Activated CD8-positive, alpha-beta memory T cell treated with anti-CD3 and anti-CD28 coated beads, Interleukin-2, amount 10 ng/mL, durations not matched to agents 7 days and 5 days (primary cell): ENCODE measurements at places on chromosomes 13 and 19.

DNA sequence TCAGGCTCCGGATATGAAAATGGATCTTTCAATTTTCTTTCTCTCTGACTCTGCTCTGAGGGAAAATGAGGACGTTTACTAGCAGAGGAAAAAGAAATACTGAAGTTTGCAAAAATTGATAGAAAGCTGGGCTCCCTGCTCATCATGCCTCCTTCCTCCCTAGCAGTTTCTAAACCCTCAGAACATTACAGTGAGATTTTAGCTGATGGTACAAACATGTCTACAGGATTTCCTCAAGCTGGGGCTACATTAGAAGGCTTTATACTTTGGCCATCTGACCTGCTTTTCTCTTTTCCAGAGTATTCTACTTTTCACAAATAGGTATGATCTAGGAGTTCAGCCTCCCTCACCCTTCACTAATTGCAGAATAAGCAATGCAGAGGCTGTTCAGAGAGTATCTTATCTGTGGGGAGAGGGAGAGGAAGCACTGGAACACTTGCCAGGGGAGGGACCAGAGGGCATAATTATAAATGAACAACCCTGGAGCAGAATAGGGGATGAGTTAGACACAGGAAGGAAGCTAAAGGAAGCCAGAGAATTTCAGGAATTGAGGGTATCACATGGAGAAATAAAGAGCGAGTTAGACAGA lies 30.0 kb downstream of the CEACAM1 start:
- DNase-seq, result no peak

GRCh38 chr19:43519436-43520088 lies 7.4 kb downstream of the ETHE1 start:
- peak; percentile 81 for DNase-seq

DNA sequence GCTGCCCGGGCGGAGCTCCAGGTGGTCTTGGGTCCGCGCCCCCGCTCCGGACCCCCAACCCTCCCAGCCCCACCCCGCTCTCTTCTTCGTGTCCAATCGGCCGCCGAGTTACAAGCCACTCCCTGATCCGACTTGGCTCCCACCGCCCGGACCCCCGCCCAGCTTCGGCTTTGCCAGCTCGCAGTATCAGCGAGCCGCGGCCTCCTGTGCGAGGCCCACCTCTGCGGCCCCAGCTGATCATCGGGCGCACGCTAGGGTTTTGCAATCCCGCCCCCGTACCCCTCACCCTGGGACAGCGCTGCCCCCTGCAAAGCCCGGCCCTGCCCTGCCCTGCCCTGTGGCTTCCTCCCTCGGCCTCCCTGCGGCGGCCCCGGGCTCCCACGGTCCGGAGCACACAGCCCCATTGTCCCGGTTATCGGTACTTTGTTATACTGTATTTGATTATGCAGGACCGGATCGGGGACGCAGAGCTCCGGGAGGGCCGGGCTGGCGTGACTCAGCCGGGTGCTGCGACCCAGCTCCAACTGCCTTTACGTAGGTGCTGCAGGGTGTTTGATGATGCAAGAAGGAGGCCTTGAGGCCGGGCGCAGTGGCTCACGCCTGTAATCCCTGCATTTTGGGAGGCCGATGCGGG lies 598 bp upstream of the LPAR2 start:
- DNase-seq, result peak; percentile 62

GRCh38 chr13:97441368-97441767 lies 7.4 kb downstream of the RAP2A start:
- no peak for DNase-seq

DNA sequence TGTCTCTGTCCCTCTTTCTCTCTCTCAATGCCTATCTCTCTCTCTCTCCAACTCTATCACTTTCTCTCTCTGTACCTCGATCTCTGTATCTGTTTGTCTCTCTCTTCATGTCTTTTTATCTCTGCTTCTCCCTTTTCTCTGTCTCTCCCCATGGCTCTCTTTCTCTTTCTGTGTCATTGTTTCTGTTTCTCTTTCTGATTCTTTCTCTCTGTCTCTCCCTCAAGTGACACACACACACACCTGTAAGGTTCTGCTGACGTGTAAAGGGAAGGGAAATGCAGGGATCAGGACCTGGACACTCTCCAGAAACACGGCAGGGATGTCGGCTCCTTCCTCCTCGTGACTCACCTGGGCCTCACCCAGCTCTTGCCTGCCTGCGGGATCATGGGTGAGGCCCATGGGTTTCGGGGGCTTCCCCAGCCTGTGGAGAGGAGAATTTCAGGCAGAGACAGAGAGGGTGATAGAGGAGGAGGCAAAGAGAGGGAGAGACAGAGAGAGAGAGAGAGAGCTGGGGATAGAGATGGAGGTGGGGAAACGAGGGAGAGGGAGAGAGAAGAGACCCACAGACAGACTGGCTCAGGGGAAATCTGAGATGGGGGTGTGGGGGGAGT lies 5.4 kb upstream of the PLAUR start:
- DNase-seq, result no peak

DNA sequence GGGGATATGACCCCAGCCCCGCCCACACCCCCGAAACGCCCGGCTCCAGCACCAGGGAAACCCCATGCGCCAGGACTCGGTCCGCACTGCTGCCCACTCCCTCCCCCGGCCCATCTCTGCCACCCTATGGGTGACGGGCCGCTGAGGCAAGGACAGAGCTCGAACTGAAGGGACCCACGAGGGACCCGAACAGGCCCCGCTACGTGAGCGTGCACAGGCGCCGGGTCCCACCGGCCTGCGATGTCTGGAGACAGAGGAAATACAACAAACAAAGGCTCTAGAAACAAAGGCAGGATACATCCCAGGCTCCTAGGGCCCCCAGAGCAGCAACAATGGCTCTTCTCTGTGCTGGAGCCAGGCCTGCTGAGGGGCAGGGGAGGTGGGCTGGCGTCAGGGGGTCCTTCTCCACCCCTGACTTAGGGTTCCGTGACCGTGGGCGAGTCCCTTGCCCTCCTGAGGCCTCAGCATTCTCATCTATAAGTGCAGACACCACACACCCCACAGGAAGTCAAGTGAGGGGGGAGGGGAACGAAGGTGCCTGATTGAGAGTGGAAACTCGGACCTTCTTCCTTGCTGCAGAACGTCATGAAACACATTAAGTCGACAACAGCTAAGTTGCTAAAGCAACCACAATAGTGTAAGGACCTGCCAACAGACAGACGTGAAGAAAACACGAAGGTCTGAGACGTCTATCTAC lies 3.1 kb downstream of the ABHD17A start:
- peak; percentile 92 for DNase-seq

DNA sequence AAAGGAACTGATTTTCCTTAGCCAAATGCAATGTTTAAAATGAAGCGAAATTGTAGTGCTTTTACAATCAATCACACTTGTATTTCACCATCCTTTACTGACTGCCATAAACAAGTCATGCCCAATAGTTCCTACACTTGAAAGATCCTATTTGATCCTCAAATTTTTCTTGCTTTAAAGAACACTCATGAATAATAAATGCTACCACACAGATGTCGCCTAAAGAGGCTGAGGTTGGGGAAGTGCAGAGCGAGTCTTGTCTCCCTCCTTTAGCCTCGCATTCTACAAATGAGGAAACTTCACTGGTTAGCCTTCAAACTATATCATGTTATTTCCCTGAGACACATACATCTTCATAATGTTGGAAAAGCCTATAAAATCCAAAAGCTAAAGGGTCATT lies 18.7 kb upstream of the AMER2 start:
- no peak for DNase-seq

GRCh38 chr13:31242367-31242766 lies 42.6 kb downstream of the B3GLCT start:
- no peak for DNase-seq

GRCh38 chr19:4099041-4099764 lies 24.7 kb downstream of the MAP2K2 start:
- DNase-seq, result no peak

GRCh38 chr13:49585220-49586157 lies at the start of gene RCBTB1:
TSS of gene RCBTB1 (minus strand) at chr13:49585558. CDS start at chr13:49567279, 18,279 bp downstream.
- DNase-seq, result peak; percentile 76

- no peak for DNase-seq
These were observed 27.4 kb downstream of the STARD13 start for GRCh38 chr13:33257841-33258807.

DNA sequence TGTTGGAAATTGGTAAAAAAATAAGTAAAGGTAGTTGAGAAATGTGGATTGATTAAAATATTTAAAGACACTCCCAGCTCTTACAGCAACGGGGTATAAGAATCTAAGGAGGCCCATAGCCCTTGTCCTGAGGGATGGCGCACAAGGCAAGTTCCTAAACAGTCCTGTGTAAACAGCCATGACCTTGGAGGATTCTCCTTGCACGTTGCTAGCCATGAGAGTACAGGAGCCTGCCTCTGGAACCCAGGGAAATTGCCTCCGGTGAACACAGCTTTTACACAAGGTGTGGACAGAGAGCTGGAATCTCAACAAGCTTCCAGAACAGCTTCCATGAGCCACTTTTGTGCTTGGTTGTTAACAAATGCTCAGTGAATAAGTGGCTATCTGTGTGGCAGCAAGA lies 378.2 kb downstream of the FOXO1 start:
- no peak for DNase-seq

DNA sequence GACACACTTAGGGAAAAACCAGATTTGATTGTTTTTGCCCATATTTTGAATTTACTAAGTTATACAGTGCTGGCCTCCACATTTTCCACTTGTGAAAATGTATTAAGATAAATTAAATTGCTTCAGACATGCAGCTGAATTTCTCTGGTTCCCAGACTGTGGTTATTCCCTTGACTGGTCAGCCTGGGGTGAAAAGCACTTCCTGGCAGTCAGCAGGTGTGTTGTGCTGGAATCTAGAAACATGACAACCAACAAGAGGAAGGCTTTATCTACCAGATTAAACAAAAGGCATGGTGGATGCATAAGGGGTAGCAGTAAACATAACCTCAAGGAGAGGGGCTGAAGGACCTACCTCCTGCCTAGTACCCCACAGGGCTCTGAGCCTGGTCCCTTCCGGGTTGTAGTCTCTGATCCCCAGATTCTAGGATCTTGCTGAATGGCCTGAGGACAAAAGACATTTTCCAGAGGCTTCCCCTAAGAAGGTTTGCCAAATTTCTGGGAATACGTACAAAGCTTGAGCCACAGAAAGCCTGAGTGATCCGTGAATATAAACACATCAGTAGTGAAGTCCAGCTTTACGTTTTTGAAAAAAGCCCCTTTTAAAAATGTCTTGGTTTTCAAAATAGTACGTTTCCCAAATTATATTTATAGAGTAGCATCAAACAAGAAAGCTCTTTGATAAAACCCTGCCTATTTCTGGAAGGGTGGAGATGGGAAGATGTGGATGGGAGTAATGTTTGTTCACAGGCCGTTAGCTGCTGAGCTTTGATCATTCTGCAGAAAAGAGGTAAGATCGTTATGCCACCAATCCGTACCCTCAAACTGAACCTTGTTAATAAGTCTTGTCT lies 133.4 kb downstream of the LACC1 start:
- DNase-seq, result no peak

GRCh38 chr19:45558399-45558878 lies 26.2 kb downstream of the OPA3 start:
- peak; percentile 81 for DNase-seq

GRCh38 chr13:30355839-30356238 lies 48.5 kb upstream of the KATNAL1 start:
- no peak for DNase-seq

DNA sequence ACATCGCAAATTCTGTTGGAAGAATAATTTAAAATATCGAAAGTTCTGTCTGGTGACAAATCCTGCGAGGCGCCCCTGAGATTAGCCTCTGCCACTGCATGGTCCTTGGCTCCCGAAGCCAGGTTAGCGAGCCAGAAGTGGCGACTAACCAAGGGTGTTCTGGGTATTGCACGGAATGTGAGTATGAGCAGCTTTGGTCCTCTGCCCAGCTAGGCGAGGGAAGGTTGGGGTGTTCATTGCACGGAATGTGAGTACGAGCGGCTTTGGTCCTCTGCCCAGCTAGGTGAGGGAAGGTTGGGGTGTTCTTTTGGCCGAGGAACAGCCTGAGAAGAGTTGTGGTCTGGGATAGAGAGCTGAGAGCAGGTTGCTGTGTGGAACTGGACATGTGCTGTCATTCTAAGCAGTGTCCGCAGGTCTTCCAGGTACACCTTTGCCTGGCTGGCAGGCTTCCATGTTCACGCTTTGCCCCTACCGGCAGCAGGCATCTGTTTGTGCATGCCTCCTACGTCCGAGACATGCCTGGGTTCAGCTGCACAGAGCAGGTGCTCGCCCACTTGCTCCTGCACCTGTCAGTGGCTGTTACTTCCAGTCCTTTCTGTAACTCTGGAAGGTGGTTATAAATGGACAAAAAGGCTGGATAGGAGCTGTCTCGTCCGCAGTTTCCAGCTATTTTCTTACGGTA lies 18.3 kb upstream of the TEX29 start:
- no peak for DNase-seq

- no peak for DNase-seq
These were observed 1121.9 kb upstream of the PCDH20 start for GRCh38 chr13:62537593-62537992.

DNA sequence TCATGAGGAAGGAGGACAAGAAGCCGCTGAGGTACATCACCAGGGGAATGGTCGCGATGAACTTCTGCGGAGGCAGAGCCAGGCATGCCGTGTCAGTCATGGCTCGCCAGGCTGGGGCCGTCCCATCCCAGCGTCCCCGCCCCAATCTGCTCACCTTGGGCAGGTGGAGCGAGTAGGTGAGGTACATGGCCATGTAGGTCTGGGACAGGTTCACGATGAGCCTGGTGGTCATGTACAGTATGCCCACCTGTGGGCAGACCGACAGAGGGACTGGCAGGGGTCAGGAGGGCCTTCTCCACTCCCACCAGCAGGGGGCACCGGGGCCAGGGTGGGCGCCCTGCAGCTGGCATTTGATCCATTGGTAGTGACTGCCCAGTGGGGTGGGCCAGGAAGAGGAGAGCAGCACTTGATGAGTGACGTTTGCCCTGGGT lies 8.3 kb downstream of the TEKTIP1 start:
- peak; percentile 56 for DNase-seq
